ENCODE measurements at places on chromosomes 16 and 17.

DNA sequence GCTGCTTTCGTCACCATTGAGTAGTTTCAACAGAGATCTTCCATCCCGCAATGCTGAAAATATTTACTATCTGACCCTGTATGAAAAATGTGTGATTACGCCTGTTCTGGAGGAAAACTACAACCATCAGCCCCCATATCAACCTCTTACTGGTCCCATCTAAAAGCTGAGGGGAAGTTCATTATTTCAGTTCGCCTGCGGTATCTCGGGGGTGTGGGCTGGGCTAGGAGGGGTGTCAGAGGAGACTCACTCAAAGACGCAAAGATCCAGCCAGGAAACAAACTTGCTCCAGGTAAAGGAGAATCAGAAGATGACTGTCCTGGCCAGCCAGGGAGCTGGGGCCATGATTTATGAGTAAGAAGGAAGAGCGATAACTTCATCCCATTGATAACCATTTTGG, 13.7 kb downstream of the CACNG1 start:
- DNase-seq: no peak

- DNase-seq: no peak
Measured at GRCh38 chr17:70115126-70115525, 40.1 kb downstream of the KCNJ16 start.

DNA sequence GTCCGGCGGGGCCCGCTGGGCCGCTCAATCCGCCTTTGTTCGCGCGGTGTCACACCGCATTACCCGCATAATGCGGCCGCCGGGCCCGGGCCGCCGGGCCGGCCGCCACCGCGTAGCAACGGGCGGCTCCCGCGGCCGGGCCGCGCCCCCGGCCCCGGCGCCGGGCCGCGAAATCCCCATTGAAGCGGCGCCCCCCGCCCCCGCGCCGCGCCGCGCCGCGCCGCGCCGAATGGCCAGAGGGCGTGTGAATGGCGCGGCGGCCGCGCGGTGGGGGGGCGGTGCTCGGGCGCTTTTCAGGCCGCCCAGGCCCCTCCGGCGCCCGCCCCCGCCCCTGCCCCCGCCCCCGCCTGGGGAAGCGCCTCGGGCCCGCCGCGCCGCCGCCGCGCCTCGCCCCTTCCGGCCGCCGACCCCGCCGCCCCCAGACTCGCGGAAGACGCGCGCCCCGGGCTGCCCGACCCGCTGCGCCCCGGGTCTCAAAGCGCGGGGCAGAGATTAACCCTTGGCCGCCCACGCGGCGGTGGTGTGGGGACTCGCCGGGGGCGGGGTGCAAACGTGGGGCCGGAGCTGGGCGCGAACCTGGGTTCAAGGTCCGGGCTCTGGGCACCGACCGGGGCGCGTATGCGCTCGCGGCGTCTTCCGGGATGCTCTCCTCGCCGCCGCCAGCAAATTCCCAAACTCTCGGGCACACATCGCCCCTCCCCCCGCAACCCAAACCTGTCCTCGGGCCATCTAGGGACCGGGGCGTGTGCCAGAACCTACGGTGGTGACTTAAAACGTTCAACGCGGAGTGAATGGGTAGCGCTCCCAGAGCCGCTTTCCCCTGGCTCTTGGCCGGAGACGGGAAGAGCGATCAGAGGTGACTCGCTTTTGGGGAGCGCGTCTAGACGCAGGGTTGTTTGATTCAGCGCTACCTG, 46.7 kb downstream of the WNT3 start:
- DNase-seq: no peak

DNA sequence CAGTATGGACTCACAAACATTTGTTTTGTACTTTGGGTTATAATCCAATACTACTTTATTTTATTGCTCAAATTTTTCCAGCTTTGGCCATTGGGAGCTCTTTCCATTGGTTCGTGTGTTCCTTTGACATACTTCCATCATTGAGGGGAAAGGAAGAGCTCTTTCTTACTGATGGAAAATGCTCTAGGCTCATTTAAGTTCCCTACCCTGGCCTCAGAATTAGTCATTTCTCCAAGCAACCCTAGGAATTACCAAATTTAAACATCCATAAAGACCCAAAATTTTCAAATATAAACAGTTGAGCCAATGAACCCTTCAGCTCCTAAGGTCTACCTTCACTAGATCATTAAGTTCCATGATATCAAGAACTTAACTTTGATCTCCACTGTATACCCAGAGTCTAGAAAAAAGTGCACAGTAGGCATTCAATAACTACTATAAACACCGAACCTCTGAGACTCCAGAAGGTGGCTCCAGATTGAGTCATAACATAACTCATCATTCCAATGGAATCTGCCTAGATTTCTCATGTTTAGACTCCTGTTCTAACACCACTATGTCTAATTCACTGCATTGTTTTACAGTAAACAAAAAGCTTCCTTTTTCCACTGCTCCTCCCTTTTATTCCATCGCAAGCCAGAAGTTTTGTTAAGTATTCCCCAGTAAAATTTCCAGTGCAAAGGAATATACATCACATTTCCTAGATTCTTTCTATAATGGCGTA, 39.0 kb downstream of the SMURF2 start:
- no peak for DNase-seq

DNA sequence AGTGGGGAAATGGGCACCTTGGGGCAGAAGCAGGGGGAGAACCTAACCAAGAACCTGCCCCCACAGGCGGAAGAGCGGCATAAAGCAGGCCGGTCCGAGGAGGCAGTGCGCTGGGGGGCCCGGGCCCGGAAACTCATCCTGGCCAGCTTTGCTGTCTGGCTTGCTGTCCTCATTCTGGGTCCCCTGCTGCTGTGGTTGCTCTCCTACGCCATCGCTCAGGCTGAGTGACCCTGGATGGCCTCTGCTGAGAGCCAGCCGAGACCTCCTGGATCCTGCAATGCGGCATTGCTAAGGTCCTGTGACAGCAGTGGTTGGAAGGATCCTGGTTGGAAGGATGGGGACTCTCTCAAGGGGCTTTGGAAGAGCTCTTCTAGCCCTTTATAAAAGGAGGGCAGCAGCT, 4.5 kb upstream of the PHKG2 start:
- no peak for DNase-seq

GRCh38 chr17:20173091-20173490, 163.9 kb downstream of the SPECC1 start:
- no peak for DNase-seq

GRCh38 chr17:16398270-16399267, 16.8 kb upstream of the TRPV2 start:
- no peak for DNase-seq

DNA sequence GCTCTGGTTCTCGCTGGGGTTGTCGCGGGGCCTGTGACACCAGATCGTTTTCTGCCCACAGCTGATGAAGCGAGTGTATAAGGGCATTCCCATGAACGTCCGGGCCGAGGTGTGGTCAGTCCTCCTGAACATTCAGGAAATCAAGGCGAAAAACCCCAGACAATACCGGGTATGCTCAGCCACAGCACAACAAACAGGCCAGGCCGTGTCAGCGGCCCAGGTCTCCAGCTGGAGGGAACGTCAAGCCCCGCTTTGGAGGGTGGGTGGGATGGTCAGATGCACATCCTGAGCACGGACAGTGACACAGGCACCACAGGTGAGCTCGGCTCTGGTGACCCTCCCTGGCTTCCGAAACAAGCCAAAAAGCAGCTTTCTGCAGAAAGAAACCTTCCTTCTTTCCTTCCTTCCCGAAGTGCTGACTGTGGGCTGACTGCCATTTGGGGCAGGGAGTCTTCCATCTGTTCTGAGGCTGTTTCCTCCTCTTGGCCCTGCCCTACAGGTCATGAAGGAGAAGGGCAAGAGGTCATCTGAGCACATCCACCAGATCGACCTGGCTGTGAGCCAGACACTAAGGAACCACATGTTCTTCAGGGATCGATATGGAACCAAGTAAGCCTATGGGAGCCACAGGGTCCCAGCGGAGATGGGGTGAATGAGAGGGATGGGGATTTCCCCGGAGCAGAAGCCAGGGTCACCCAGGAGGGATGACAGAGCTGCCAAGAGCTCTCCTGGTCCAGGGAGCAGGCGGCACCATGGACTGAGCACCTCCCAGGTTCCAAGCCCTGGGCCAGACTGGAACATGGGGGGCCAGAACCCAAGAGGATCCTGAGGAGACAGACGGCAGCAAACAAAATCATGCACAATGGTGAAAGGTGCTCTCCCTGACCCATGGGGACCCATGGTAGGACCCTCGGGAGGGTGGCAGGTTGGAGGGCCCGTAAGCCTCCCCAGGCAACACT, 79.4 kb downstream of the GOSR1 start:
- no peak for DNase-seq

- DNase-seq: no peak
Measured at GRCh38 chr17:9346296-9346926, 229.2 kb downstream of the STX8 start.

DNA sequence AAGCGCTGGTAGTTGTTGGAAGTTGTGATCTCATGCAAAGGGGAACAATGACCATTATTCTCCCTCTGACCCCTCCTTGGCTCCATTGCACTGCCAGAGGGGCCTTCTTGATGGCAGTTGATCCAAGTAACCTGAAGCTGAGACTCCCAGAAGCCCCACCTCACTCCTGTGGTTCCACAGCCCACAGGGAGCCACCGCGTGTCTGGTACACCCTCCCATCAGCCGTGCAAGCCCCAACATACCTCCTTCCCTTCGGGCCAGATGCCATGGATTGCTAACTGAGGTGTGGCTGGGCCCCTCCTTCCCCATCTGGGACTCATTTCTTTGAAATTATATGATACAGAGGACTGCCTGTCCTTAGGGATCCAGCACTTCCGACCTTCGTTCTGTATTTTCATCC, 17.8 kb downstream of the SAP30BP start:
- DNase-seq: no peak

- no peak for DNase-seq
Measured at GRCh38 chr16:26856271-26856670, 210.5 kb upstream of the C16orf82 start.

DNA sequence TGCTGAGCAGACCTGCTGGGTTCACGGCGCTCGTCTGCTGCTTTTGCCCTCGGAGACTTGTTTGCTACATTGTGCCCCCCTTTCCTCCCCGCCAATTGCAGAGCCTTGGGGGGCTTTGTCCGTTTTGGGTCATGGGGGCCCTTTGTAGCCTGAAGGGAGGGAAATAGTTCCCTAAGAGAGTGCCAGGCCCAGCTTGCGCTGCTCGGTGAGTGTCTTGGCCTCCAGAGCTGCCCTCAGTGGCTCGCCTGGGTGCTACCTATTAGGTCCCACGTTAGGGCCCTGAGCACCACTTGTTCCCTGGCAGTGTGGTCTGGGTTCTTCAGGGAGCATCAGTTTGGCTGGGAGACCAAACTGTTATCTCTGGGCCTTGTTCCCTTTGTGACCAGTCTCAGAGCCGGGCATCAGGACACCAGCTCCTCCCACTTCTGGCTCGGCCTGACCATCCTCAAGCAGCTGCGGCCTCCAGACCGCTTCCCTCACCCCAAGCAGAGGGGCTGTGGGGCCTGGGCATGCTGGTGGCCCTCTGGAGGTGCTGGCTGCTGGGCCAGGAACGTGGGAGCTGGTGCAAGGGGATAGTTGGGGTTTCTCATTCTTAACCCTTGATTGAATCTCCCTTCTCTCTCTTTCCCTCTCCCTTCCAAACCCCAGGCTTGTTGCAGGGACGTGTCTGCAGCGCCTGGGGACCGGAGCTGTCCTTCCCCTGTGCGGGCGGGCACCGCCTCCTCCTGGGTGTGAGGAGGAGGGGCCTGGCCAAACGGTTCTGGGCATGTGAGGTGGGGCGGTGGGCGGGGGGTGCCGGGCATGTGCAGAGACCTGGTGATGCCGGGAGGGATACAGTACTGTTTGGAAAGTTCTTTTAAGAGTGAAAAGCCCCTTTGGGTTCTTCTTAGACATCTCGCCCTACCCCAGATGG, 16.0 kb upstream of the ITGB4 start:
- DNase-seq: no peak

DNA sequence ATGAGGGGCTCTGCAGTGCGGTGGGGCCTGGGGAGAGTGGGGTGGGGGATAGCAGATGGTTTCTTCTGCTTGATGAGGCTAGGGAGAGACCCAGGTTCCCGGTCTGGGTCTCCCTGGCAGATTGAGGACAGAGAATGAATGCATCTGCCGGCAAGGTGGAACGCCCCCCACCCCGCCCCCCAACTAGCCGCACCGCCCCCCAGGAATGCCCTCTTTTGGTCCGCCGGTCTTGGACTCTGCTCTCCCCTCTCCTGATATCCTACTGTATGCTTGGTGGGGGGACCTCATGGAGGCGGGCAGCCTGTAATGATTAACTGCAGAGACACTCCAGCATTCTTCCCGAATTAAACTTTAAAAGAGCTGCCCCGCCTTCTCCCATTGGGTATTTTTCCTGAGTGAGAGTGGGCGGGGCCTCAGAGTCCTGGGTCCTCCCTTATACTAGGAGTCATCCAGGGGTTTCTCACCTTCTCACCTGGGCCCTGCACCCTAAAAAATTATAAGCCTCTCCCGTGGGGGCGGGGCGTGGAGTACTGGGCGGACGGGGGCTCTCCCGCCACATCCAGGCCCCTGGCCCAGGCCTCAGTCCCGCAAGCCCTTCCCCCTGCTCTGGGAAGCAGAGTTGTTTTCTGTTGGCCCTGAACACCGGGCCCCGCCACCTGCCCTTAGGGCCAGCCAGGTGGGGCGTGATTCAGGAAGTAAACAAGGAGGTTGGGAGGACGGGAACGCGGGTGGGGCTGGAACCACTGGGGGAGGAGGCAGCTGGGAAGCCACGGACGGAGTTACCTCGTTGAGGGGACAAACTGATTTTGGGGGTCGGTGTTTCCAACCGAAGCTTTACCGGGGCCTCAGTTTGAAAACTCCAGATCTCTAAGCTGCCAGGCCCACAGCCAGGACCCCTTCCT, 1.5 kb downstream of the GRB7 start:
- DNase-seq: no peak

DNA sequence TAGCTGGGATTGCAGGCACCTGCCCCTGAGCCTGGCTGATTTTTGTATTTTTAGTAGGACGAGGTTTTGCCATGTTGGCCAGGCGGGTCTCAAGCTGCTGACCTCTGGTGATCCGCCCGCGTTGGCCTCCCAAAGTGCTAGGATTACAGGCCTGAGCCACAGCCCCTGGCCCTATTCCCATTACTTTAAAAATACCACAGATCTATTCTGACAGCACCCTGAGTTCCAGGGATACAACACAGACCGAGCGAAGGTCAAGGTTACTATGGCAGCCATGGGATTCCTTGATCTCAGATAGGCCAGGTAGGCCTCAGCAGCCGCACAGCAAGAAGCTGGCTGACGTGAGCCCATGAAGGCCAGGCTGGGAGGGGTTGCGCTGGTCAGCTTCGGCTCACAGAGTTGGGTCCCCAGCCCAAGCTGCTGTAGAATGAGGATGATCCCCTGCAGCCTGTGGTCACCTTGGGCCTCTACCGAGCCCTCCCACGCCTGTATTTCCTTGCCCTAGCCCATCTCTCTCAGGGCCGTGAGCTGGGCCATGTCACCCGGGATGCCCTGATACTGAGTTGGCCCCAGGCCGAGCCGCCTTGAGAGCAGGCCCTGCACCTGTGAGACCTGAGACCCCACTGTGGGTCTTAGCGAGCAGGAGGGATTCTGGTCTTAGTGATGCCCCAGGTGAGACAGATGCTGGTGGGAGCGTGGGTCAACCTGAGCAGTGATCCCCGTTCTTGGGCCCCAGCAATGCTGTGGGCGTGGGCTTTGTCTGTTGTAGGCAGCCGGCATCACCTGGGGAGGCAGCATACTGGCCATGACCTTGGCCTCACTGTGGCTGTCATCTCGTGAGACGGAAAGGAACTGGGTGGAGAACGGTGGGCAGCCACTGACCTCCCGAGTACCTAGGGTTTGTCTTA, 16.9 kb upstream of the RNF213 start:
- DNase-seq: no peak

Data from activated CD8-positive, alpha-beta memory T cell treated with anti-CD3 and anti-CD28 coated beads for 48 hours (primary cell).